ENCODE measurements at places on chromosomes 7 and 10.

DNA sequence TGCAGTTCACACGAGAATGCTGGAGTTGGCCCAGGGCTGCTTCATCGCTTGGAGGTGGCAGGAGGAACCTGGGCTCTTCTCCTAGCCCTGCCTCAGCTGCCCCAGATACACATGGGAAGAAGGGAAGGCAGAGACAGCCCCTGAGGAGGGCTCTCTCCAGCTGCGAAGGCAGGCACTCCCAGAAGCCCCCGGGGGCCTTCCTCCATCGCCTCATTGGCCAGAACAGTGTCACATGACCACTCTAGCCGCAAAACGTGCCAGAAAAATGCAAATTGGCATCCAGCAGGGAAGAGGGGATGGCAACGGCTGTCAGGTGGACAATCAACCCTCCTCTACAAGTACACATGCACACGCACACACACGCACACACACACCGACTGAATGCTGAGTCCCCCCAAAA, 217.8 kb upstream of the FRMD4A start:
- no peak for DNase-seq

- no peak for DNase-seq
Measured at GRCh38 chr7:132191418-132191817, 384.9 kb downstream of the PLXNA4 start.

GRCh38 chr7:71636329-71636728, 504.4 kb downstream of the GALNT17 start:
- no peak for DNase-seq

DNA sequence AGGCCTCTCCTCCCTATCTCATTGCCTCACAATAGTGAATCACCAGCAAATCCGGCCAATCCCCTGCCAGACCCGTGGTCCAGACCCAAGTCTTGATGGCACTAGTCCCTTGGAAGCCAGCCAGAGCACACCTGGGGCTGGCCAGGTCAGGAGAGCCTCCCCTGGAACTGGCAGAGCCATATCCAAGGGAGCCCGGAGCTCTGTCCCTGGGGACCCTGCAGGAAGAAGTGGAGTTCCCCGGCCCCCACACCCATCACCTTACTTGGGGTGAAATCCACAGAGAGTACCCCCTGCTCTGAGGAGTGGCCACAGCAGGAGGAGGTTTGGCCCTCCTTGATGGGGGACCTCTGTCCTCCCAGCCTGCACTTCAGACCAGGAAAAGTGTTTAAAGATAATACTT, 122.5 kb downstream of the HECW1 start:
- no peak for DNase-seq

- DNase-seq = no peak
Measured at GRCh38 chr7:84720456-84721097, 466.3 kb downstream of the SEMA3D start.

DNA sequence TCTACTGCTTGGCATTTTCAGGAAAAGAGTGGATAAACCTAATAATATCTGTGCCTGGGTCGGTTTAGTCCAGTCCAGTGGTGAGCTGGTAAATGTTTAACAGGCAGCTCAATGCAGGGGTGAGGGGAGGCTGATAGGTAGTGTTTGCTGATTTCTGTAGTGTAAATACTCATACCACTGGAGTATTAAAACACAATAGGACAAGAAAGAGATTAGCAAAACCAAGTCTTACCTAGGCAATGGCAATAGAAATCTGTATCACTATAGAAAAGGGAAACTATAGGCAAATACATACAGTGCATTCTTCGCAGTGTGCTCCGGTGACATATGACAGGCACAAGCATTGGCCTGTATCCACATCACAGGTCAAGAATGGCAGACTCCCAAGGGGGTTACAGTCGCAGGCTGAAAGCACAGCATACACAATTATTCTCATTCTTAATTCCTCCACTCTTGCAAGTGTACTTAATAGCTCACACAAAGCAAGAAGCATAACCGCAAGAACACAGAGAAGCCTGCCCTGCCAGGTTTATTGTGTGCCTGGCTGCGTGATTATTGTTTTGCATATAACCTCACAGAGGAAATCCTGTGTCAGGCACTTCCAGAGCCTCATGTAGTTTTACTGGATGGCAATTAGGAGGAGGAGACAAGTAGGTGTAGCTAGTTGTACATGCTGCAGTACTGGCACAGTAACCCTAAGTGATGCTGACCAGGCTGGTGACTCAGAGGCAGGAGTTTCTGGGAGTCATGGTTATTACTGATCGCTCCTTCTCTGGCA, 35.0 kb downstream of the LAMB4 start:
- no peak for DNase-seq

- DNase-seq = no peak
Measured at GRCh38 chr7:151705636-151706276, 171.2 kb downstream of the PRKAG2 start.

Measured in stimulated activated CD8-positive, alpha-beta memory T cell treated with anti-CD3 and anti-CD28 coated beads, Interleukin-15, amount 100 ng/mL, for 4 hours (primary cell).